CMK (cell line): ENCODE measurements at places on chromosomes 16 and 17.

- DNase-seq = no peak
Measured at GRCh38 chr17:66466106-66466820, 163.8 kb downstream of the PRKCA start.

GRCh38 chr16:16107839-16108238 lies 115.5 kb downstream of the ABCC6 start:
- DNase-seq = no peak

DNA sequence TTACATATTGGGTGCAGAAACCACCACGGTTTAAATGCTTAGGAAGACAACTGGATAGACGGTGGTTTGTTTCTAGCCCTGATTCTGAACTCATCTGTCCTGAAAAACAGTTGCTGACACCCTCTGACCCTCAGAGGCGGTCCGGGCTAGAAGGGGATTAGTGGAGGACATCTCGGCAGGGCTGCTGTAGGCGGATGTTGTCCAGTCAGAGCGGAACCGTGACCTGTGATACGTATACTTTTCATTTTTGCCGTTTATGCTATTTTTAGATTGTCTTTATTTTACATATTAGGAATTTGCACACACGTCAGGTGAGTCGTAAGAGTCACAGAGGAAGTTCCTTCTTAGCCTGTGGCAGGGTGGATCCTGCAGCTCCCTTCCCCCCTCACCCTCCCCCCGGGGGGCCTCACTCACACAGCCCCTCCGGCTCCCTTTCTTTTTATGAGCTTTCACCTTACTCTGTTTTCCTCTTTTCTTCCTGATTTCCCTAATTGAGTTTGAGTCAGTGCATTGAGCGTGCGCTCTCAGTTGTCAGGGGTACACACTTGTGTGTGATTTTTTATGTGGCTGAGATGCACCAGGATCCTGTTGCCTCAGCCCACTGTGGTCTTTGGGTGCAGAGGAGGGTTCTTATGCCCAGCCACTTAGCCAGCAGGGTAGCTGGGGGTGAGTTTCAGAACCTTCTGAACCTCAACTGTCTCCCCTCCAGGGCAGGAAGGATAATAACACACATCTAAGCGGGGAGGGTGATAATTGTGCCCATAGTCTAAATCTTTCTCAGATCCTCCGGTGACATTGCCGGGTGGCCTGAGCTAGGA lies 211.1 kb upstream of the CHMP6 start:
- DNase-seq = no peak

DNA sequence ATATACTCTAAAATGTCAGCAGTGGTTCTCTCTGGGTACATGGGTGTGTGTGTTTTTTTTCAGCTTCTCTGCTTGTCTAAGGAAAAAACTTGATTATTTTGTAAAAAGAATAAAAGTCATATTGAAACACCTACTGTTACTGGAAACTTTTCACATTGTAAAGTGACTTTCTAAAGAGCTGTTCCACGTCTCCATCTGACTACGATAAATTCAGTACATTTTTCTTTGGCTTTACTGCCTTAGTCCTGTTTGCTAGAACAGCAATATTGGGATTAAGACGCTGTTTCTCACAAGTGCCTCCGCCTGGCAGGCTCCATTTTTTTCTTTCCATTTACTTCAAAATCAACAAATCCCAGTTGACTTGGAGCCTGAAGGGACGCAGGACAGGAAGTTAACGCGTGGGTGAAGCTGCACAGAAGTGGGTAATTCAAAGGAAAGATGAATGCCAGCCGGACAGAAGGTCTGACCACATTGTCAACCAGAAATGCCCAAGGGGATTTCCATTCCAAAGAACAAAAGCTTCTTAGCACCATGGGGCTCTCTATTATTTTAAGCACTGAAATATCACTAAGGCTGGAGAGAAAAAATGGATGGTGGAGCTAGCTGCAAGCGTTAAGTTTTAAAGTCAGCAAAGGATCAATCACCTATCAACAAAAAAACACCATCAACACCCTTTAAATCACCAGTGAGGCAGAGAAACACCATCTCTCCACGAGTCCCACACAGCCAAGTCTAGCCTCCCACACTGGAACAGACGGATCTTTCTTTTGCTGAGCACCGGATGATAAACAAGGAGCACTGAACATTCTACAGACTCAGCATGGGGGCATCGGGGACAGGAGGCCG lies 8.4 kb downstream of the GLOD4 start:
- no peak for DNase-seq

GRCh38 chr17:49227436-49228261 lies 2.9 kb downstream of the PHOSPHO1 start:
- DNase-seq = peak; percentile 67

GRCh38 chr16:17416461-17417311 lies 54.1 kb downstream of the XYLT1 start:
- no peak for DNase-seq

DNA sequence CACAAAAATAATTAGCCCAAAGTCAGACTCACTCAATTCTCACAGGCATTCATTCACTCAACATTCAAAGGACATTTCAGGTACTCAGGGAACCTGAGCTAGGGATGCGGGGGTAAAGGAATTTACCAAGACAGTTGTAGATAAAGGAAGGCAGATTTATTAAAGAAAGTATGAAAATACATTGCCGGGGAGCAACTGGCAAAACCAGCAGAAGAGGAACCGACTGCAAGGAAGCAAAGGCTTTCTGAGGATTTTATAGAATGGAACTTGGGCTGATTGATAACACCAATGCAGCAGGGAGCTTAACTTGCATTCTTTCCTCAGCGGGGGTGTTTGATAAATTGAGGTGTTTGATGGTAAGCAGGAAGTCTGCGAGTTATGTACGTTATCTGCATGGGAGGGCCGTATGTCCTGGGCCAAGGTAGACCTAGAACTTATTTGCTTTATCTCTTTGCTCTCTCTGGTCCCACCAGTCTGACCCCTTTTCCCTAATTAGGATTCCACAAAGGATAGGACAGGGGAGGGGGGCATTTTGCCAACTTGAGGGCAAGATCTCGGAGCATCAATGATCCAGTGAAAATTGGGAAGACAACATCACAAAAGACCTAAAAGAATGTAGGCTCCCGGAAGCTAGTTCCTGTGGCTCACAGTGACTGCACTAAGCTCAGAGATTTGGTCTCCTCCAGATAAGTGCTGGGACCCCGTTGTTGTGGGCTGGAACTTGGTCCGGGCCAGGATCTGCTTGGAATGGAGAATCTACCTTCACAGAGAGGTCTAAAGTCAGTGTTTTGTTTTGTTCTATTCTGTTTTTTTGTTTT lies 5.8 kb upstream of the MT3 start:
- no peak for DNase-seq

GRCh38 chr16:50819706-50820105 lies 77.8 kb downstream of the CYLD start:
- no peak for DNase-seq

- DNase-seq = no peak
Measured at GRCh38 chr17:81832608-81833159, 407 bp downstream of the MCRIP1 start.

- DNase-seq = no peak
Measured at GRCh38 chr16:54542805-54543505, 256.4 kb upstream of the IRX3 start.

DNA sequence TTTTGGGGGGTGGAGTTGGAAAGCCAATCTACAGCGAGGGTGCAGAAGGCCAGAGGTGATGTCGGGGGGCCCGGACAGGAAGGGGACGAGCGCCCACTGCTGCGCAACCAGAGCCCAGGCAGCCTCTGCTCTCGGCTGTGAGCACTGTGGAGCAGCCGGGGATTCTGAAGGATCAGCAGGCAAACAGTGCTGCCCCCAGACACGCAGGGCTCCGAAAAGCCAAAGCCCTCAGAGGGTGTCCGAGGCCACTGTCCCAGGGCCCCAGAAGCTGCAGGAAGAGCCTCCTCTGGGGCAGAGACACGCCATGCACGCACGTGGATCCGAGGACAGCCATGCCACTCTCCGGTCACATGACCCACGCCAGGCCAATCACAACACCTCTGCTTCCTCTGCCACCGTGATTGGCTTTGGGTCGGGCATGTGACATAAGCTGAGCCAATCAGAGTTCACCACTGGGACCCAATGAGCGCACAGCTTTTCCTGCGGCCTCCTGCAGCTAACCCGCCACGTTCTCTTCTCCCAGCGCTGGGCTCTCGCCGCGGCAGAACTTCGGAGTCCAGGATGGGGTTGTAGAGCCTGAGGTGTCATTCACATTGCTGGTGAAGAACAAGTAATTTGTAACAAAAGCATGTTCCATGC lies 40.7 kb downstream of the ACTG1 start:
- no peak for DNase-seq

- DNase-seq = no peak
Measured at GRCh38 chr16:14444979-14445810, 184.9 kb downstream of the PARN start.

- DNase-seq = peak; percentile 71
Measured at GRCh38 chr17:38900978-38901656, 24.3 kb upstream of the LASP1NB start.

DNA sequence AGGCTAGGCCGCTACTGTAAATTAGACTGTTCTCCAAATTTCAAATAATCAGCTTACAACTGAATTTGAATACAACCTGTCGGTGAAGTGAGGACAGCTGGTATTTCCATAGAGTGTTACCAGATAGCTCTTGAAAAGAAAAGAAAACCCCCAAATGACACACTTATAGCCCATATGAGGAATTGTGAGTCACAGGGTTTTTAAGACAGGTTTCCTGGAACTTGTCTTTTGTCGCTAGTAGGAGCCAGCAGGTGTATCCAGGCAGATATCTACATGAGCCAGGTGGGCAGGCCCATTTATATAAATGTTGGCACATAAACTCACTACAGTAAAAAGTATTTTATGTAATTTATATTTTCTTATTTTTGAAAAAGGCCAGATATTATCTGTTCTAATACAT lies 24.0 kb downstream of the TNRC6A start:
- DNase-seq = no peak

- DNase-seq = no peak
Measured at GRCh38 chr17:62902531-62903220, 63.4 kb upstream of the TANC2 start.

DNA sequence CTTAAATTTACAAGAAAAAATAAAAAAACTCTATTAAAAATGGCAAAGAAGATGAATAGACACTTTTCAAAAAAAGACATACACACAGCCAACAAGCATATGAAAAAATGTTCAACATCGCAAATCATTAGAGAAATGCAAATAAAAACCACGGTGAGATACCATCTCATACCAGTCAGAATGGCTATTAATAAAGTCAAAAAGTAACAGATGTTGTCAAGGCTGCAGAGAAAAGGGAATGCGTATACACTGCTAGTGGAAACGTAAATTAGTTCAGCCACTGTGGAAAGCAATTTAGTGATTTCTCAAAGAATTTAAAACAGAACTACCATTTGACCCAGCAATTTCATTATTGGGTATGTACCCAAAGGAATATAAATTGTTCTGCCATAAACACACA lies 31.4 kb downstream of the CAPNS2 start:
- DNase-seq = no peak

- DNase-seq = no peak
Measured at GRCh38 chr16:89556750-89557689, 3.5 kb upstream of the RPL13 start.

DNA sequence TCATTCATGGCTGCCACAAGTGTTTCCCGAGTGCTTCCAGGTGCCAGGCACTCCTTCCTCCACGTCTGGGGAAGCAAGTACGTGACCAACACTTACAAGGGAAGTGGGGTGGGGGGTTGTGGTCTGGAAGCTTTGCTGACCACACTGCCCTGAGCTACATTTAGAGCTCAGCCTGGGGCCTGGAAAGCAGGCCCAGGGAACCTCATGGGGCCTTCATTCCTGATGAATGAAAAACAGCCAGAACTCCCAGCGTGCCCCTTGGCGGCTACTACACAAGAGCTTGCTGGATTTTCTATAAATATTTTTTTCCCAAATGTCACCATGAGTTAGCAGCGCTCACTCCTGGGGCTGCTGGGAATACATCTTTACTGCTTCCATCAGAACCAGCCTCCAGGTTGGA lies 73.3 kb downstream of the ABCC12 start:
- DNase-seq = no peak

DNA sequence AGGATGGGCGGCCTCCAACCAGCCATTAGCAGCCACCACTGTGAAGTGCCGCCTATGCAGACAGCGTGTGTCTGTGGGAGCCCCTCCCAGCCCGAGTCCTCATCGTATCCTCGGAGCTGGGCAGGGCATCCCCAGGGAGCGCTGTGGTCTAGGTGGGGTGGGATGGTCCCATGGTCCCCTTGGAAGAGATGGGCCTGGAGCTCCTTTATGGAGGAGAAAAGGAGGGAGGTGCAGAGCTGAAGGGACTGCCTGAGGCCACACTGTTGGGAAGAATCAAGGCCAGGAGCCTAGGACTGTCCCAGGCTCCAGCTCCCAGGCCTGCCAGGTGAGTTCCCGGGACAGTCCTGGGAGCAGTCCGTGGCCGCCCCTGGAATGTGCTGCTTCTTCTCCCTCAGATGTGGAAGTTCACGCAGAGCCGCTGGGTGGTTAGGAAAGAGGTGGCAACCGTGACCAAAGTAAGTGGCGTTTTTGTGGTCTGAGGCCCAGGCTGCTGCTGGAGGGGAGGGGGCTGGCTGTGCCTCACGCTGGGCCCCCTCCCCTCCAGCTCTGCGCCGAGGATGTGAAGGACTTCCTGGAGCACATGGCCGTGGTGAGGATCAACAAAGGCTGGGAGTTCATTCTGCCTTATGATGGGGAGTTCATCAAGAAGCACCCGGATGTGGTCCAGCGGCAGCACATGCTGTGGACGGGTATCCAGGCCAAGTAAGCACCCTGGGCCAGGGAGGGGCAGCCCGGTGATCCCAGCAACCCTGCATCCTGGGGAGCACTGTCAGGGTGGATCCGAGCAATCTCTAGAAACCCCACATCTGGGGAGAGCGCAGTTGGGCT lies 27.0 kb downstream of the POLR3E start:
- no peak for DNase-seq

DNA sequence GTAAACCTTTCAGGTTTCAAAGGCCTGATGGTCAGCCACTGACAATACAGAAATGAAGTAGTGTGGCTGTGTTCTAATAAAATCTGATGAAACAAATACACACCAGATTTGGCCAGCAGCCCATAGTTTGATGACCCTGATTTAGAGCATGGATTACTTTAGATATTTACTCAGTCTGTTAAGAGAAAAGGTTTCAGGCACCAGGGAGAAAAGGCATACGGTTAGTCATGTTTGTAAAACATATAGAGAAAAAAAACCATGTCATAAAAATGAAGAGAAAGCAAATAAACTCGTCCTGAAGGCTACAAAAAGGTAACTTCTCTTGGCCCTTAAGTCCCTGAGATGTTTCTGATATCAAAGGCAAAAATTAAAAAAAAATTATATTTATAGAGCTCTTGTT lies 112.1 kb downstream of the ADAMTS18 start:
- no peak for DNase-seq

GRCh38 chr16:17367923-17368322 lies 102.8 kb downstream of the XYLT1 start:
- DNase-seq = no peak

- DNase-seq = no peak
Measured at GRCh38 chr17:68228817-68229570, 18.8 kb upstream of the AMZ2 start.
